ENCODE measurements at places on chromosomes 6 and 20.

- DNase-seq, result no peak
These were observed 11.9 kb upstream of the SMIM29 start for GRCh38 chr6:34260576-34261267.

DNA sequence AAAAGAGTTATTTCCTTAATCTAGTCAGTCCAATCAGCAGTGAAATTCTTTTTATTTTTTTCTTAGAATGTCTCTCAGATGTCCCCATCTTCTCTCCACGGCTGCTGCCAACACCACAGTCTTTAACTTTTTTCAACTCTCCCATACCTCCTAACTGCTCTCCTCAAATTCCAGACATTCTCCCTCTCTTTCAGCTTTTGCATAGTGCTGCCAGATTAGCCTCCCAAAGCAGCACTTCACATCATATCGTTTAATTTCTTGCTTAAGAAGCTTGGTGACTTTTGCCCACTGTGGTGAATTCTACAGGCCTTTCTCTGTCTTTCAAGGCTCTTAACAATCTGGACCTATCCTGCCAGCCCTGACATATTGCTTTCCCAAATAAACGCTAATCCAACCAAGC, 233.4 kb downstream of the UST start:
- DNase-seq, result no peak

DNA sequence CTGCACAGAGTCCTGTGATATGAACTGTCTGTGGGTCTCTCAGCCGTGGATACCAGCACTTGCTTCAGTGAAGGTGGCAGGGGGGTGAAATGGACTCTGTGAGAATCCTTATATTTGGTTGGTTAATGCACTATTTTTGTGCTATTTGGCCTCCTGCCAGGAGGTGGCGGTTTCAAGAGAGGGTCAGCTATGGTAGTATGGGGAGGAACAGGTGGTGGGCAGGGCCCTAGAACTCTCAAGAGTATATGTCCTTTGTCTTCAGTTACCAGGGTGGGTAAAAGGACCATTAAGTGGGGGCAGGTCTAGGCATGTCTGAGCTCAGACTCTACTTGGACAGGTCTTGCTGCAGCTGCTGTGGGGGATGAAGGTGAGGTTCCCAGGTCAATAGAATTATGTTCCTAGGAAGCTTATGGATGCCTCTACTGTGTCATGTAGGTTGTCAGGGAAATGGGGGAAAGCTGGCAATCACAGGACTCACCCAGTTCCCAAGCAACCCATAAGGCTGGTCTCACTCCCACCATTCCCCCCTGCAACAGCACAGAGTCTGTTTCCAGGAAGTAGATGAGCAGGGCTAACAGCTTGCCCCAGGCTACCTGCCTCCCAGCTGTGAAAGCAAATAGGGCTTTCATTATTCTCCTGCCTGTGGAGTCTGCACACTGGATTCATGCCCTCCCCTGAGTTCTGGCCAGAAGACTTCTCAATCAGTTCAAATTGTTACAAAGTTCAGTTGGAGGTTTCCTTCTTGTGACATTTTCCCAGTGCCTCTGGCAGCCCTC, 56.8 kb upstream of the PHIP start:
- no peak for DNase-seq

GRCh38 chr6:52640170-52640569, 30.7 kb upstream of the TMEM14A start:
- DNase-seq, result no peak

GRCh38 chr20:43151901-43152300, 37.8 kb downstream of the PTPRT start:
- no peak for DNase-seq

DNA sequence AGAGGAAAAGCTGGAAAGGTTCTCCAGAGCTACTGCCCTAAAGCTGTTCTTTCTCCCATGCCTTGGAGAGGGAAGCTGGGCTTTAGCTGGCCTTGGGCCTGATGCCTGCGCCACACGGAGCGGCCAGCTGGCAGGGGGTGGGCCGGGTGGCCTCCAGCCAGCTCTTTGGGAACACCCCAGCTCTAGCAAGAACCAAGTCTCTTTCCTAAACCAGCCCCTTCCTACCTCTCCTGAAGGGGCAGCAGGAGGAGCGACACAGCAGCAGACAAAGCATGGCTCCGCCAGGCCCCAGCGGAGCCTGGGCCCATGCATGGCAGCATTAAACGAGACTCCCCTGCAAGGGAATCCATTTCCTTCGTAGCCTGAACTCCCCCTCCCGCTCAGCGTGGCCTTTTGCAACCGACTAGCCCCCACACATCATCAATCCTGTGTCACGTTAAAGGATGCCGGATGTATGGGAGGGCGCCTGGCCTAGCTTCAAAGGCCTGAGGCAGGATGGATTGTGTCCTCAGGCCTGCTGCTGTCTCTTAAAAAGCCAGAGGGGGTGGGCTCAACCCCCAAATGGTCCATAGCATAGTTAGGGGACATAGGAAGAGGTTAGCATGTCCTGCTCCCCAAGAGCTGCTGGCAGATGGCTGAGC, 14.0 kb downstream of the MRPS18A start:
- DNase-seq, result no peak

DNA sequence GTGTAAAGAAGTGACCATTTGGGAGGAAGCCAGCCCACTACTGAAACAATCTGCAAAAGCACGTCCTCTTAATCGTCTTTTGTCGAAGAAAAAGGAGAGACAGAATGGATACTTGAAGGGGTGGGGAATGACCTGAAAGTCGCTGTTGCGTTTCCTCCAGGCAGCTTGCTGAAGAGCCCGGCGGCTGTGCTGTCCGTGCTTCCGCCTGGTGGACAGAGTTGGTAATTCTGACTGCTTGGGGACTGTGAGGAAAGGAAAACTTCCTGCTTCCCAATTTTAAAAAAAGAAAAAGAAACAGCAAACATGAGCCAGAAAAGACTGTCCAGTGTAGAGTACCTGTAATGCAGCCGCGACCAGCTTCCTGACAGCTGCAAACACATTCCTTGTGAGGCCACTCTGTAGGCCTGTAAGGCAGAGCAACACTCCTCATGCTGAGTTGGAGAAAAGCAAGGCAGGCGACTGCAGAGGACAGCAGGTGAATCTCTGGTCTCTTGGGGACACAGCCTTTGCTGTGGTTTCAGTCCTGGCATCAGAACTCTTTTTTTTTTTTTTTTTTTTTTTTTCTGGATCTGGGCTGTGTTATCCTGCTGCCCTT, 251.1 kb upstream of the TBX18 start:
- DNase-seq, result no peak

DNA sequence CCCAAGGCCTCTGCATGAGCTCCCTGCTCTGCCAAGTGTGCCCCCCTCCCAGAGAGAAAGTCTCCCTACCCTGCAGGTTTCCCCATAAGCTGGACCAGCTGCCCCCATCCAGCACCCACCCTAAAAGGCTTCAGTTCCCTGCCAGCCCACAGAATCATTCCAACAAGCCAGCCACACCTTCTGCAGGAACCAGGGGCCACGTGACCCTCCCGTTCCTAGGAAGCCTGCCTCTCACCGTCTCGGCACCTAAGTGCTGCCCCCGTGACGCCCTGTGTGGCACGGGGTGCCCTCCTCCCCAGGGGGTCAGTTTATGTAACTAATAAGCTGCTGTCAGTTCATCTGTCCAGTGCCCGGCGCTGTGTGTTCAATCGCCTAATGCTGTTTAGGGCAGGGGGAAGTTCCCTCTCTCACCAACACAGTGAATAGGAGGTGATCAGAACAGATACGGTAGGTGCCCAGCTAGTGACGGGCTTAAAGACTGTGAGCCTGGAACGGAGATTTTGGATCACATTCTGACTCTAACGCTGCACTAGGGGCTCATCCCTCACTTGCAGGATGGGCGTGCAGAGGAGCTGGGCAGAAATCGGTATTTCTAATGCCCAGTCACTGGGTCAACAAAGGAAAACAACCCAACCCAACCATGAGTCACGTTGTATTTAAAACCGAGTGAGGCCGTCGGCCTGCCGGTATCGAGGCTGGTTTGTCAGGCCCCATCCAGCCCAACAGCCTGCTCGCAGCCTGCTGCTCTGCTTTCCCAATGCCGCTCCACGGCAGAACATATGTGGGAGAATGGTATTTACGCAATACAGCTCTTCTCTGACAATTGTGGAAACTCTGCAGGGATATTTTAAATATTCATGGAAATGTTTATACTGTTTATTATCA, 56.0 kb downstream of the RAMACL start:
- no peak for DNase-seq

- DNase-seq, result no peak
These were observed 637.0 kb downstream of the COL12A1 start for GRCh38 chr6:74568861-74569260.

DNA sequence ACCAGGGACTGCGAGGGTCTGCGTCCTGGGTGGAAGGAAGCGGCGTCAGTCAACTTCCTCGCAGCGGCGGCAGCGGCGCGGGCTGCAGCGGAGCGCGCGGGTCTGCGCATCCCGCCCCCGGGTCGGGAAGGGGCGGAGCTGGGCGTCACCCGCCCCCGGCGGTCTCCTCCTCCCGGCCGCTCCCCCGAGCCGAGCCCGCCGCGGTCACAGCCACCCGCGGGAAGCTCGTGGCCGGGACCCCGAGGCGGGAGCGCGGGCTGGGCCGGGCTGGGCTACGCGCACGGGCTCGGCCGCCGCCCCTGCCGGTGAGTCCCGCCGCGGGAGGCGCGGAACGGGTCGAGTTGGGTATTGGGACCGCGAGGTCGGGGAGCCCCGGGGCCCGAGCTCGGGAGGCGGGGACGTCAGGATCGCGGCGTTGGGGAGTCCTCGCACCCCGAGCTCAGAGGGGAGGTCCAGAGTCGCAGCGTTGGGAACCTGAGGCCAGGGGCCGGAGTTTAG, at the start of gene PAQR8:
TSS of gene PAQR8 (plus strand) at position 207 of the 498 bp plus-strand sequence. CDS start 41,063 bp downstream, outside the sequence.
- DNase-seq, result no peak

Data from NCI-H187 treated with DMSO at 0.1 percent for 48 hours (cell line).